SK-N-SH treated with all-trans-retinoic acid at 6 μM for 48 hours (cell line): ENCODE measurements at places on chromosomes 7 and 10.

DNA sequence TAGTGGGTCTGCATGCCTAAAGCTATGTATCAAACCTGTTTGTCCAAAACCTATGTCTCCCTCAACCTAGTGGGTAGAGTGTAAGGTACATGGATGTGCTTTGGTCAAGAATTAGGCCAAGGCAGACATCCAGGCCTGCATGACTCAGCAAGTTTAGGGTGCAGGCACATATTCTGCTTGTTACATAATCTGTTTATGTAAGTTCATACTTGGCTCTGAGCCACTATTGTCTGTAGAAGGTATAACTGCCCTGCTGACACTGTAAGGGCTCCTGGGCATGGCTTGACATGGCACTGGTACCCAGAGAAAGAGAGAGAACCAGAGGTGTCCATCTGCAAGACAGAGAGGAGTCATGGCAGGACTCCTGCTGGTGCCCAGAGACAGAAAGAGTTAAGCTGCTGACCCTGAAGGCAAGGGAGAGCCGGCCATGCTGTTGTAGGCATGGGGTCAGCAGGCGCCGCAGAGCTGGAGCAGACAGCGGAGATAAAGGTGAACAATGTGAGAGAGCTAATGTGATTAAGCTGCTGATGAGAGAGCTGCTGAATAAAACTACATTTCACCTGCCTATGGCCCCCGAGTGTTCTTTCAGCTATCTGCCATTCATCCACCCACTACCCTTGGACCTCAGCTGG lies 118.5 kb upstream of the TMEM106B start:
- no peak for ATAC-seq

DNA sequence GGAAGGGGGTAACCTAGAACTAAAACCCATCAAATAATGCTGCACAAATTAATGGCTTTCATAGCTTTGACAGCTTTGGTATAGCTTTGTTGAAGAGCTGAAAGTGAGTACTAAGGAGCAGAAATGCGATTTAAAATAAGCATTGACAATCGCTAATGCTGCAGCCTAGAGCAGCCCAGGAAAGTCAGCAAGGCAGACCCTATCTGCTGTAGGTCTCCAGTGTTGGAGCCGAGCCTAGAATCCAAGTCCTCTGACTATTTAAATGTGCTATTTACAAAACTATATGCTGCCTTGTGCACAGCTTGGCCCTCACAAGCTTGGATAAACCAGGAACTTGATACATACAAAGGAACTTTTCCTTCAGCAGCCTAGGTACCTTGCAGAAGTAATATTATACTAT lies 64.9 kb upstream of the ASAH2 start:
- no peak for ATAC-seq

DNA sequence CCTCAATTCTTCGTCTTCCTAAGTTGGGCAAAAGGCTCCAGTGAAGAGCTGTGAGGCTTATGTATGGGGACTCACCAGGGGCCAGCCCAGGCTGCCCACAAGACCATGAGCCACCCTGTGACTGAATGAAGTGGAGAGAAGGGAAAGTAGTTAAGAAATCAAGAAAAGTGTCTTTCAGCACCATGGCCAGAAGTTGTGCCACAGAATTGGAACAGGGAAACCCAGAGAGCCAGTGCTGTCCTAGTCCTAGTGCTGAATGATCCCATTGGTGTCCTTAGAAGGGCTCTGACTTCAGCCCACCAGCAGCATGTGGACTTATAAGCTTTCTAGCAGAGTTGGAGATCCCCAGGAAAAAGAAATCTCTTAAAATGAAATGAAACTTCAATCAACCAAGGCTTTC lies 37.0 kb upstream of the CCSER2 start:
- peak; percentile 68 for ATAC-seq

DNA sequence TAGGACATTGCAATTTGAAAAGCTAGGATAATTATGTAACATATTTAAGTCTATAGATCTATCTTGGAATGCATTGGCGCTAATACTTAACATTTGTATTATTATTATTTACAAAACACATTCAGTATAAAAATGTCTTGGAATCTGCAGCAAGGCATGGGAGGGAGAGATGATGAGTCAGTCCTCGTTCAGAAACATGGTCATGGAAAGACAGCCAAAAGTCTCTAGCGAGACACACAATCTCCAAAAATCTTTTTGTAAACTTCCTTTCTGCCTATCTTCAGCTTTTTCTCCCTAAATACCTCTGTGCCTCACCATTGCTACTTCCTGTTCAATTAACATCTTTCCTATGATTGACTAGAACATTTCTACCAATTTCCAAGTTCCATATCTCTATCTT lies 188.4 kb upstream of the CACNA2D1 start:
- no peak for ATAC-seq

DNA sequence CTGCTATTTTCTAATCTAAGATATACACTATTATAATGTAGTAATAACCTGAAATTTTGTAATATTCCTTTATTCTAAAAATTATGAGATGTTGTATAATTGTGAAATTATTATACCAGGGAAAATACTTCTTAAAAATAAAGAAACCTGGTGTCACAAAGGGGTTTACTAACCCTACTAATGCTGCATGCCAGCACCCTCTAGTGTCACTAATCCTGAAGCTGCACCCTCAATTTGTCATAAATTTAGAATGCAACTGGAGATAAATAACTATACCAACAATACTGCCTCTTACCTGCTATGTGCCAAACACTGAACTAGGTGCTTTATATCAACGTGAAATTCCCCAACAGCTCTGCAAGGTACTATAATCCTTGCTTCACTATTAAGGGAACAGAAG lies 30.8 kb downstream of the TM9SF3 start:
- peak; percentile 59; the same call in 2 of the 3 replicates for ATAC-seq

- no peak for ATAC-seq
These were observed 86.3 kb upstream of the NPS start for GRCh38 chr10:127462643-127463295.

GRCh38 chr10:103605359-103606096 lies 112.0 kb downstream of the NEURL1 start:
- peak; percentile 56 for ATAC-seq

DNA sequence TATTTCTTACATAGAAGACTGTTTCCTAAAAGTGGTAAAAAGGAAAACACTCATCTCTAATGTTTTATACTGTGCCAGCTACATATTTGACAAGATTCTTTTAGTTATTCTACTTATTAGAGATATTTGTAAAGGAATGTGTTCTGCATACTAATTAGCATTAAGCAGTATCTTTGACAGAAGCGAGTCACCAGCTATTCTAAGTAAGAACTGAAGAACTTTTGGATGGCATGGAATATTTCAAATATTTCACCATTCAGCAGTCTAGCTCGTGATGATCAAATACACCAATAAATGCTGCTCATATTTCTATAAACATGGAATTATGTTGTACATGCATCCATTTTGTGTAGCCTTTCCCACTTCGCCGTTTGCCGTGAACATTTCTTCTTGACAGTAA lies 241.6 kb upstream of the TCF7L2 start:
- ATAC-seq, result peak; percentile 33; the same call in 2 of the 3 replicates

DNA sequence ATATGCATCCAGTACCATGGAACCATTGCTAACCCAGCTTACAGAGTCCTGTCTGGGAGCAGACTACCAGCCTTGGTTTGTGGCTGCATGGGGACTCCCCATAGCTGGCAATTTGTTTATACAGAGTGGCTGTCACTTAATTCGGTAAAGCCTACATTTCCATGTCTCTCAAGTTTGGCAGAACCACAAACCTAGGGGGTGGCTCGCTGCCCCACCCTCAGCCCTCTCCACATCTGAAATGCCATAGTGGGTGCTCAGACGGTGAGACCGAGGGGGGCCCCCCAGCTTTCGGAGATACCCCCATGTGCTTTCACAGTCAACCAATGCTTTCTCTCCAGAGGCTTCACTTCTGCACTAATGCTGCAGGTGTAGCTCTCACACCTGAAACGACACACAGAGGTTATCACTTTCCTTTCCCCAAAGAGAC lies 75.5 kb upstream of the KAT6B start:
- ATAC-seq, result no peak

DNA sequence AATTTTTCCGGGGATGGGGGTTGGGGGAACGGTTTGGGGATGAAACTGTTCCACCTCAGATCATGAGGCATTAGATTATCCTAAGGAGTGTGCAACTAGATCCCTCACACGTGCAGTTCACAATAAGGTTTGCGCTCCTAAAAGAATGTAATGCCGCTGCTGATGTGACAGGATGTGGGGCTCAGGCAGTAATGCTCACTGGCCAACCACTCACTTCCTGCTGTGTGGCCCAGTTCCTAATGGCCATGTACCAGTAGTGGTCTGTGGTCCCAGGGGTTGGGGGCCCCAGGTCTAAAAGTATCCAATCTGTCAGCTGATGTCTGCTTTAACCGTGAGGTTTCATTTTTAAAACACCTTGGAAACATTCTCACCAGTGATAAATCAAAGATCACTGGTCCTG lies 2.2 kb downstream of the STN1 start:
- ATAC-seq, result no peak

DNA sequence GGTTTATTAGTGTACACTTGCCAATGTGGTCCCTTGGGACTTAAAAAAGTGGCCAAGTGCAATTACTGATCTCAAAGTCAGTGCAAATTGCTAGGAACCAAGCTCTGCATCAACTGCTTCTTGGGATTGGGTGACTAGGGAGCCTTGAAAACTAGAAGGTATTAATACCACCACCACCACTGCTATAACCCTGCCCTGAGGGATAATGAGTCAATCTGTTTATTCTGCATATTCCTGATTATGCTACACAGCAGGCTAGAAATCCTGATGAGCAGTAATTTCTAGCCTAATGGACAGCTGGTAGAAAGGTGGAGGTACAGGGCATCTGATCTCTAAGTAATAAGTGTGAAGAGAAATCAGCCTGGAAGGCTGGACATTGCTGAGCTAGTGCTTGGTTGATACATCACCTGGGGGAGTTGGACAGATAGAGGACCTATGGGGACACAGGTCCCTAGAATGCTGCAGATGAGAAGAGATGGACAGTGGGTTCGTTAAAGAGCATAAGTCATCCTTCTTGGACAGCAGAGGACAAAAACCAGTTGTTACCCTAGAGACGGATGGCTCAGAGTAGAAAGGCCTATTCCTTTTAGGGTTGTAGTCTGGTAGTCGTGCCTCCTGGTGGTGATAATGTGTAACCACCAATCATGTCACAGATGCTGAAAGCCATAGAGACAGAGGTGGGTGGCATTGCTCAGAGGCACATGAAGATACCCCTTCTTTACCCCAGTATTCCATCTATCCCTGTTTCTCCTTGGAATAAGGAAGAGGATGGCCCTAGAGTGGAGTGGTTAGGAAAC lies 554.8 kb downstream of the SORCS1 start:
- ATAC-seq, result no peak

DNA sequence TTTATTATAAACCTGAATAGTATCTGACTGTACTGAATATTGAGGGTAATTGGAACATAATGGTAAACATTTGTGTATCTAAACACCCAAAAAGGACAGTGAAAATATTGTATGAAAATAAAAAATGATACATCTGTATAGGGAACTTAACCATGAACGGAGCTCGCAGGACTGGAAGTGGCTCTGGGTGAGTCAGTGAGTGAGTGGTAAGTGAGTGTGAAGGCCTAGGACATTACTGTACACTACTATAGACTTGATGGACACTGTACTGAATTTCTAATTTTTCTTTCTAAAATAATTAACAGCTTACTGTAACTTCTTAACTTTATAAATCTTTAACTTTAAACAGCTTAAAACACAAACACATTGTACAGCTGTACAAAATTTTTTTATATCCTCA lies 454.5 kb upstream of the FZD8 start:
- ATAC-seq, result no peak

- ATAC-seq, result peak; percentile 1
These were observed 738 bp downstream of the ETV1 start for GRCh38 chr7:13988731-13989125.

DNA sequence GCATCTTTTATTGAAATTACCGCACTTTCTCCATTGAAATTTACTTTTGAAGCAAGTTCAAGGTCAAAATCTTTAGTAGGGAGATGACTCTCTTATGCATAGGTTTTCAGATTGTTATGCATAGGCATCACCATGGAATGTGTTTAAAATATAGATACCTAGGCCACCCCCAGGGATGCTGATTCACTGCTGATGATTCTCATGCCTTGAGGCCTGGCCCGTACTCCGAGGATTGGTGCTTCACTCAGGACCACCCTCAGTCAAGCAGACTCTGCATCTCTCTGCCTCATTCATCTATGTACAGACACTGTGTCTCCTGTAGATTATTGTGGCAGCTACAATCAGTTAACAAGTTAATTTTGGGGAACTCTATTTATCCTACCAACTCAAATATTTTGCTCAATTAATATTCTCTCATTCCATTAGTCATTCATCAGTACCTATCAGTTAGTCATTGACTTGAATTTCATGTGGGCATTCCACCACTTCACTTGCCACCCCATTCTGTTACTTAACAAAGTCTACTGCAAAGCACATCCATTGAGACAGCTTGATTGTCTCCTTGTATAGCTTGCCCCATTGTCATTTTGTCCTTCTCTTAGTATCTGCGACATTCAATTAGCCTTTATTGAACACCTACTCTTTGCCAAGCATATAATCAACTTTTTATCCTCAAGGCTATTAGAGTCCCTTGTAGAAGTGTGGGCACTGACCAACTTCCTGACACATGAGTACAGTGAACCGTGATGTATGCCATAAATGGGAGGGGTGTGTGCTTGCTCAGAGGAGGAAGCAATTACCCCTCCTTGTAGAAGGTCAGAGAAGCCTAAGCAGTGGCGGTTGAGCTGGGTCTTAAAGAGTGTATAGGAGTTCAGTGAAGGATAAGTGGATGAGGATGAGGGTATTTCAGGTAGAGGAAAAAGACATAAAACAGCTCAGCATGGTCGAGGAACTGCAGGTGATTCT lies 255.6 kb upstream of the BMPER start:
- ATAC-seq, result no peak

DNA sequence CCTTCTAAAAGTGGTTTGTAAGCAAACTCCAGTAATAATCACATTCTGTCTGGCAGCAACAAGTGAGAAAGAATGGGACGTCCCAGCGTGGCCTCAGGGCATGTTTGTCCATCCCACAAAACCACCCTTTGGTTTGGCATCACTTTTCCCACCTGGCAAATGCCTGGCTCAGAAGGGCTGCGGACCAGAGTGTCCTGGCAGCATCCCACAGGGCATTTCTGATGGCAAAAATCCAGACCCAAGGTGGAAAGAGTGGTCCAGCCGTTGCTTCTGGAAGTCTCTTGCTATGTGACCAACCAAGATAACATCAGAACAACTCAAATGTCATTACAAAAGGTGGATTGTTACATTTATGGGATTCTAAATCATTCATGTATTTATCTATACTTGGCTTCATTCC lies 174.4 kb downstream of the CREB5 start:
- ATAC-seq, result no peak
